Smooth muscle cell of the brain vasculature (primary cell): ENCODE measurements at places on chromosomes 7 and 10.

DNA sequence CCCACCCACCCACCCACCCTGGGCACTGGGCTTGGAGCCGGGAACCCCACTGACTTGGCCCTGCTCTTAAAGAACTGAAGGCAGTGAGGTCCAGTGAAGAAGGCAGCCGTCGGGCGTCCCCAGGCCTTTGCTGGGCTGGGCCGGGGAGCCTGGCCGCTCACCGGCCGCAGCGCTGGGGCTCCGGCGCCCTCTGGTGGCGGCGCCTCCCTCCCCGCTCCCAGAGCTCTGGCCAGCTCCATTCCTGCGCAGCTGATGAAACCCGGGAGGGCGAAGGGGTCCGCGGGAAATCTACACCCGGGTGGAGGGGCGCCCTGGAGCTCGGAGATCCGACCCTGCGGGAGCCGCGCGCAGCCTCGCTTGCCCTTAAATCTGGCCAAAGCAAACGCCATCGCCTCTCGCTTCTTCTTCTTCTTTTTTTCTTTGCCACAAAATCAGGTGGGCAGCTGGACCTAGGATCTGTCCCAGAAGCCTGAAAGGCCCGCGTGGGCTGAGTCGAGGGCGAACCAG, 1.7 kb upstream of the CXCL12 start:
- no peak for DNase-seq

- DNase-seq, result no peak
These were observed 180.0 kb downstream of the PDE1C start for GRCh38 chr7:31890198-31890597.

GRCh38 chr10:59628456-59628855, 81.2 kb downstream of the SLC16A9 start:
- no peak for DNase-seq

DNA sequence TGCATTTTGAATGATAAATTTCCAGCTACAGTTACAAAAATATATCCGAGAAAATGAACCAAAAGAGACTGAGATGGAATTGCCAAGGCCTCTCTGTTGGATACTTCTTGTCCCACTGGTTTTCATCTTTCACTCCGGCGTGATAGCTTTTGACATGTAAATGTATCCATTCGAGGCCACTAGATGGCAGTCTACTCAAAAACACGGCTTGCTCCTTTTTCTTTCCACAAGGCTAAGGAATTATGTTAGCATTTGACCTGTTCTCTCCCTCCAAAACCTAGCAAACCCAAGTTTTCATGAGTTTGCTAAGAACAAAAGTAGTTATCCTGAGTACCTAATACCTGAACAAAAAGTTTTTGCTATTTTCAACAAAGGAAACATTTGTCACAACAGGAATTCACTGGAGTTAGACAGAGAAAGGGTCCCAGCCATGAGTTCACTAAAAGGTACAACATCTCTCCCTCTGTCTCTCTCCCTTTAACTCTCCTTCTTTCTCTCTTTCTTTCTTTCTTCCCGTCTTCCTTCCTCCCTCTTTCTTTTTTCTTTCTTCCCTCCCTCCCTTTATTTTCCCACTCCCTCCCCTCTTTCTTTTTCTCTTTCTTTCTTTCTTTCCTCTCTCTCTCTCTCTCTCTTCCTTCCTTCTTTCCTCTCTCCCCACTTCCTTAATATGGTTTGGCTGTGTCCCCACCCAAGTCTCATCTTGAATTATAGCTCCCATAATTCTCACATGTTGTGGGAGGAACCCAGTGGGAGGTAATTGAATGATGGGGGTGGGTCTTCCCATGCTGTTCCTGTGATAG, 207.9 kb upstream of the MYO3A start:
- peak; percentile 3 for DNase-seq
